Pons (tissue), 1 donor: ENCODE measurements at places on chromosomes 5 and 9.

DNA sequence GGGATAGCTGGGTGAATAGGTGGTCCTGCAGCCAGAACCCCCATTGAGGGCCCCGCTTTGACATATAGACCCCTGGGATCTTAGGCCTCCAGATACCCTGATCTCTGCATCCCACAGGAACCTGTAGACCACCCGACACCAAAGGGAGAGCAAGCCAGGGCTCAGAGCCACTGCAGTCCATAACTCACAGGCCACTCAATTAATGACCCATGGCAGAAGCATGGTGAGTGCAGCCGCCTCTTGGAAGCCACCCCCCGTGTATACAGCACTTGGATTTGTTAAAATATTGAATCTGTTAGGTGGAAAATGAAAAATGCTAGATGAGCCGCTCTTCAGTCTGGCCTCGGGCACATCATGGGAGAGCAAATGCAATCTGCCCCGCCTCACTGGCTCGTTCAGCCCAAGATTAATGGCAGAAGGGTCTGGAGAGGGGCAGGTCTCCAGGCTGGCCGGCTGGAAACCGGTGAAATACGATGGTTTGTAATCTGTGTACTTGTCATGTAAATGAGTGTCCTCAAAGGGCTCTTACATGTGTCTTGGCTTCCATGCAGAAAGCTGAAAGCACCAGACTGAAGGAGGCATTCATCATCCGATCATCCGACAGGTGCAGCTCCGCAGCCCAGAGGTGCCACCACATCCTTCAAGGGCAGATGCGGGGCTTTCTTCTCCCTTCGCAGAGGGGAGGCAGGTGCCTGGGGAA lies 111.3 kb downstream of the OLFM1 start:
- DNase-seq: peak; percentile 30

GRCh38 chr9:110746211-110746930 lies 77.8 kb downstream of the MUSK start:
- no peak for DNase-seq

GRCh38 chr9:87371795-87372355 lies 125.8 kb upstream of the DAPK1 start:
- DNase-seq: no peak

DNA sequence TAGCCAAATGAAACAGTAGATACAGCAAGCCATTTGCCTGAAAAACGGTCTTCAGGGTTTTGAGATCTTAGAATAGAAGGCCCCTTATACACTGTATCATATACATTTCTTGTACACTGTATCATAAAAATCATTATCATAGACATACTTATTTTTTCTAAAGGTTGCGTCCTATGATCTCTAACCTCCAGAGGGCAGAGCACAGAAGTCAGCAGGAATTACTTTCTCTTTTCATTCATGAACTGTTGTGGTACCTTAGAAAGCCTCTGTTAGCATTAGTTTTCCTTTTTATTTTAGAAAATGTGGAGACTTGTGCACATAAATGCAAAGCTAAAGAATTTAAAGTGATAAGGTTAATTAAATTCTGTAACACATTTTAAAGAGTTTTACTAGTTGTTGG lies 115.4 kb downstream of the OXCT1 start:
- no peak for DNase-seq

DNA sequence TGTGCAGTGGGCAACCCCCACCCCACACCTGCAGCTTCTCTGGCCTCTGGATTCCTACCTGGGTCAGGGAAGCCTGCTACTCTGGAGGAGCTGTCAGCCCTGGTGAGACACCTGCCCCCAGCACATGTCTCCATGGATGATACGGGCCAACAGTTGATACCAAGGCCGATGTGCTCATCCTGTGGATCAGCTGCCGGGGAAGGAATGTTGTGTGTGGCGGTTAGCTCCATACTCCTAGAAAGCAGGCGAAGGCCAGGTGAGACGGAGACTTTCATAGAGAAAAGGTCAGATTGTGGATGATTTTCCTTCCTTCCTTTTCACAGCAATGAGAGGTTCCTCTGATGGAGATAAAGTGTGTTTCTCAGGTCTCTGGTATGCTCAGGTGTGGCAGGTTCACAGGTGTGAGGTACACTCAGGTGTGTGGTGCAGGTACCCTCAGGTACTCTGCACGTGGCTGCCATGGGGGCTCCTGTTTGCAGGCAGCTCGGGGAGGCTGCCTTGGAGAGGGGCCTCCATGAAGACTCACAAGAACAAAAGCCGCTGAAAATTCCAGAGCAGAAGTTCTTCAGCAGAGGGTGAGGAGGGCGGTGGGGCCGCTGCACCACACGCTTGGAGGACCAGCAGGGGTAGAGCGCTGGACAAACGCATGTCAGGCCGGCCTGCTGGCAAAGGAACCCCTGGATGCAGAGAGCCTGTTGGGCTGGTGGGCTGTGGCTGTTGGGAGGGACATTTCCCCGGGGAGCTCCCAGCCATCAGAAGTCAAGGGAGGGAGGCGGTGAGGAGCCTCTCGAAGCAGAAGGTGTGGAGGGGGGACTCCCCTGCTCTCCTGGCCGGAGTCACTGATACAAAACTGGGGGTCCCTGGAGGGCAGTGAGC lies 5.1 kb upstream of the AHRR start:
- no peak for DNase-seq

- no peak for DNase-seq
These were observed 233.7 kb upstream of the MSX2 start for GRCh38 chr5:174490728-174491127.

DNA sequence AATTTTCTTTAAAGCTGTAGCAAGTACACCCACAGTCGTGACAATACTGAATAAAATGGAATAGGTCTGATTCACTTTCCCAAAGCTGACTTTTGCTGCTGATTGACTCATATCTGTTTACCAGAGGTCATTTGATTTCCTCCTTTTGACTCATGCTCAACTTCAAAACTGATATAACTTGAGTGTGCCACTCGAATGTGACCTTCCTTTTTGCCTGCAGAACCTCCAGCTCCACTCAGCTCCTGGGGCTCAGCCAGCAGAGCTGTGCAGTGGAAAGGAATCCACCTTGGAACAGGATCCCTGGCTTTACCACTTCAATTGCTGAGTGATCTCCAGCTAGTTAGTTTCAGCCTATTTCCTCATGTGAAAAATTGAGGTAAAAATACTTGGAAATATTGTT lies 84.1 kb downstream of the FEM1C start:
- DNase-seq: no peak

- peak; percentile 1 for DNase-seq
These were observed 100.3 kb downstream of the MRPS30 start for GRCh38 chr5:44909004-44909403.

GRCh38 chr9:116765011-116765410 lies 77.9 kb downstream of the TRIM32 start:
- DNase-seq: no peak

DNA sequence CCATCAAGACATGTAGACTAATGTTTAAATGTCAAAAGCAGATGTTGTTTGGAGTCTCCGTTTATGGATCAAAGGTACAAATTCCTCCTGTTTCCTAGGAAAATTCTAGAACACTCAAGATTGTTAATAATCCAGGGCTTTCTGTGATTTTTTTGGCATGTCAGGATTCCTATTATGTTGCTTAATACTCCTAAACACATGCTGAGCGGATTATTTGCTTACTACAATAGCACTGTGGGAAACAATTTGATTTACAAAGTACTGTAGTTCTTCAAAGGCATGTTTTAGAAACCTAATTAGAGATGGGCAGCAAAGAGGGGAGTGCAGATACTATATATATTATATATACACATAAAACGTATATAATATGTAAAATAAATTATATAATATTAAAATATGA lies 19.0 kb upstream of the SCAMP1 start:
- DNase-seq: no peak

DNA sequence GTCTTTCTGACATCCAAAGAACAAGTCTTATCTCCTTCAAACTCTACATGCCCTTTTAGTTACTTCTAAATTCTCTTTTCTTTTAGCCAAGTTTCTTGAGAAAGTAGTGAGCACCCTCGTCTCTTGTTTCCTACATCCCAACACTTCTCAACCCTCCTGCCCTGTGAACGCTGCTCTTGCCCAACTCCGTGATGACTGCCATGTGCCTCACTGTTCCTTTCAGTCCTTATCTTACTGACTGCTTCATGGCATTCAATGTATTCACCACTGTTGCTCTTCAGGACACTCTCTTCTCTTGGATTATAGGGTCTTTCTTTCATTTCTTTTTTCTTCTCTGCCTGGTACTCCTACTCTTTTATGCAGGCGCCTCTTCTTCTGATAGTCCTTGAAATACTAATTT lies 14.8 kb downstream of the C9 start:
- no peak for DNase-seq

GRCh38 chr5:171032435-171032973 lies 170.7 kb downstream of the RANBP17 start:
- no peak for DNase-seq

GRCh38 chr5:34034534-34035327 lies 8.3 kb downstream of the C1QTNF3 start:
- DNase-seq: no peak
